Heart left ventricle (tissue), 16 donors: ENCODE measurements at places on chromosomes 16 and 17. TPM values are rescaled to one million over a fixed set of nuclear protein-coding genes. Genes with fewer than 3 reads are reported as not detected.

- no peak for DNase-seq
These were observed 27.3 kb upstream of the STH start for GRCh38 chr17:45971698-45972141.

DNA sequence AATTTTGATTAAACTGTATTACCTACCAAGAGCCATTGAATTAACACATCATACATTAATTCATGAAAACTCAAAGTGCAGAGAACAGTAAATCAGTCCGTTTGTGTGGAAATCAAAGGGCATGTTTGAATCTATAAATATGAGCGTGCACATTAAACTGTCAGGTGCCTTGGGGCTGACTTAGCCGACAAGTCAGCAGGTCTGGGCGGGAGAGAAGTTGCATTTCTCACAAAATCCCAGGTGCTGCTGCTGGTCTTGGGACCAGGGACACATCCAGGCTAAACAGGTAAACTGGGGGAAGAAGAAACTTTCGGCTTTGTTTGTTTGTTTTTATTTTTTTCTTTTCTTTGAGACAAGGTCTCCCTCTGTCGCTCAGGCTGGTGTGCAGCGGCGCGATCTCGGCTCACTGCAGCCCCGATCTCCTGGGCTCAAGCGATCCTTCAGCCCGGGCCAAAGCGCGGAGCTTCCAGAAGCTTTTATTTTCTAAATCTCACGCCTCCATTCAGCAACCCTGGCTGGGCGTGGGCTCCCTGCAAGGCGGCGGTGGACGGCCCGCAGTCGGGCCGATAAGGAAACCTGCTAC lies 213.9 kb downstream of the MRTFB start:
- DNase-seq: peak; percentile 85

GRCh38 chr16:50079397-50080140 lies 13.8 kb downstream of the HEATR3 start:
- DNase-seq: no peak

DNA sequence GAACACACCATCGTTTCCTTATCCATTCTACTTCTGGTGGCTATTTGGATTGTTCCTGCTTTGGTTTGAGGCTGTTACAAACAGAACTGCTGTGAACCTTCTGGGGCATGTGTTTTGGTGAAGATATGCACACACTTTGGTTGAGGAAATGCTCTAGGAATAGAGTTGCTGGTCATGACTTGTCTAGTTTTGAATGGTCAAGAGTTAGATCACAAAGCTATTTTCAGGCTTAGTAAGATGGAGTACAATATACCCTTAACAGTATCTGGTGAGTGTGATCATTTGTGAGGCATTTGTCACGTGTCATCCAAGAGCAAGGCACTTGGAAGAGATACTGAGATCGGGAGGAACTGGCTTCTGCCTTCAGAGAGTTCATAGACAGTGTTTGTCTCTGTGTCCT lies 47.0 kb upstream of the CACNG5 start:
- no peak for DNase-seq

DNA sequence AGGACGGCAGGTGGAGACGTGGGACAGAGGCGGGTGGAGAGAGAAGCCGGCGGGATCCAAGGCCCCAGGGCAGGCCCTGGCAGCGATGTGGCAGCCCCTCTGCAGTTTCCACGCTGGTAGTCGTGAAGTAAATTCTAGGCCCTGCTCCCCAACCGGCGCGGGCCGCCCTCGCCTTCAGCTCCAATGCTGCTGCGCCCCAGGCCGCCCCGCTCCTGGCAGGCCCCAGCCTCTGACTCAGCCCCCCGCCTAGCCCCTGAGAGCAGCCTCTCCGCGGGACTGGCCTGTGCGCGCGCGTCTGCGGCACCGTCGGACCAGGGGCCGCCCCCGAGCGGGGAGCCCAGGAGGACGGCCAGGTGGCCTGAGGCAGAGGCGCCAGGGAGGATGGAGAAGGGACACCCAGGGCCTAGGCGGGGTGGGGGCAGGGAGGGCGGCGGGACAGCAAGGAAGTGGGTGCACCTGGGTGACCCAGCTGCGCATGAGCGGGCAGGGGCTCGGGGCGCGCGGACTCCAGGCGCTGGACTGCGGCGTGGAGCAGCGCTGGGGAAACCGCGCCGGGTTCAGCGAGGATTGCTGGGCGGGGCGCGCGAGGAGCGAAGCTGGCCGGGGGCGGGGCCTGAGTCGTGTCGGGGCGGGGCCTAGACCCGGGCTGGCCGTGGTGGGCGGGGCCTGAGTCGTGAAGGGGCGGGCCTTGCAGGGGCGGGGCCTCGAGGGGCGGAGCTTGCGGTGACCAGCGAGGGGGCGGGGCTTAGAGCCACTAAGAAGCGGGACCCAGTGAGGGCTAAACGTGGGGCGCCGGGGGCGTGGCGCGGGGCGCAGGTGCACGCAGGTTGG lies 29.6 kb downstream of the ZNF778 start:
- DNase-seq: peak; percentile 81

The TEKT1 gene
- total RNA-seq: not detected

The SLC52A1 gene
- total RNA-seq: not detected
